ENCODE measurements at places on chromosomes 5 and 9.

DNA sequence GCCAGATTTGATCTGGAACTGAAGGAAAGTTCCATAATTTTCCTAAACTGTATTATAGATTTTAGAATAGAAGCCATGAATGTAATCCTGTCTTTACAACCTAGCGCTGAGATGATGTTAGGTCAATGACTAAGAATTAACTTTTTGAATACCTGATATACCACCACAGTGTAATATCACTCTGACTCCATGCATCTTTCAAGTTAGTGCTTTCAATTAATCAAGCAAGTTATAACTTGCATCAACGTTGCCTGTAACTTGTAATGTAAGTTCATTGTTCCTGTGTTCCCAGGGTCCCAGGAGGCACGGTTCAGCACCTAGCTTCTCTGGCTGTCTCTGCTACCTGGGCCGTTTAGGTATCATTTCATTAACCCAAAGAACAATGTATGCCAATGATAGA is 139.3 kb downstream of the CSNK1G3 start:
- H3K4me1 ChIP-seq, result no peaks in the 10 kb centered on the region
- H3K36me3 ChIP-seq, result no peaks in the 10 kb centered on the region
- H3K27ac ChIP-seq, result no peak overlapping the region
- no peak for DNase-seq

DNA sequence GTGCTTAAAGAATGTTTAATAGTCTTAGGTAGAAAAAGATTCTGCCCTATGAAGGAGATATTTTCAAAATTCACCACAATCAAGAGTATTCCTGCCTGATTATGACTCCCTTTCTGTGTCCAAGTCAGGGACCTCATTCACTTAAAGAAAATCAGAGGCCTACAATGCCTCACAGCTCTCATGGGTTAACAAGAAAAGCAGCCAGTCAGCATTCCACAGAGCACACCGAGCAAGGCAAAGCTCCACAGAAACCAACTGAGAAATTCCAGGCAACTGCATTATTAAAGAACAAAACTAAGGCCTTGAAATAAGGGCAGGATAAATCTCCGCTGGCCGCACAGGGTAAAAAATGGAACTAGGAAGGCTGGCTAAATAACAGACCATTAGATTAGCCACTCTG is 161.1 kb downstream of the TARS1 start:
- H3K36me3 ChIP-seq, result no peaks in the 10 kb centered on the region
- H3K27ac ChIP-seq, result no peak overlapping the region
- no peak for DNase-seq
- no peak overlapping the region for H3K4me3 ChIP-seq

GRCh38 chr5:177314376-177315342 is 3.0 kb upstream of the MXD3 start:
- H3K4me3 ChIP-seq, result no peak overlapping the region
- H3K4me1 ChIP-seq, result peaks cover 39% of the 10 kb centered on the region
- H3K36me3 ChIP-seq, result no peaks in the 10 kb centered on the region
- H3K27ac ChIP-seq, result no peak overlapping the region
- no peak for DNase-seq

GRCh38 chr5:41043109-41043747 is 27.9 kb downstream of the MROH2B start:
- no peak for DNase-seq
- no peaks in the 10 kb centered on the region for H3K27me3 ChIP-seq
- no peak overlapping the region for H3K4me3 ChIP-seq
- H3K36me3 ChIP-seq, result no peaks in the 10 kb centered on the region

GRCh38 chr5:1934801-1935429 is 52.2 kb upstream of the IRX4 start:
- no peak overlapping the region for H3K27ac ChIP-seq
- DNase-seq, result no peak
- no peaks in the 10 kb centered on the region for H3K27me3 ChIP-seq
- H3K4me3 ChIP-seq, result no peak overlapping the region

All from CD4-positive, alpha-beta memory T cell (primary cell).